NCI-H1417 (cell line): ENCODE measurements at places on chromosomes 13 and 19.

DNA sequence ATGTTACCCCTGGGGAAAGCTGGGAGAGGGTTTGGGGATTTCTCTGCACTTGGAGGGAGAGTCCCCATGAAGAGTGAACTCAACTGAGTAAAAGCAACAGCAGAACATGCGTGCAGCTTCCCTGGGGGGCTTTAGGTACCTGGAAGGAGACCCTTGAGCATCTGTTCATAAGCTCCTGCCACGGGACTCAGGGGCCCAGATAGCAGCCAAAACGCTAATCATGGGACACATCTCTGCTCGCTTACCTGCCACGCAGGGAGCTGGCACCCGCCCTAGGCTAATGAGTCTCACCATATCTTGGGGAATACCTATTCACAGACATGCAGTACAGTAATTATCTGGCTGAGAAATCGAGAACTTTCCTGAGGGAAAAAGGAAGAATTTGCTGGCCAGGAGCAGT is 33.9 kb downstream of the PDCD5 start:
- DNase-seq, result no peak

GRCh38 chr13:33109801-33110200 is 93.6 kb downstream of the KL start:
- no peak for DNase-seq

DNA sequence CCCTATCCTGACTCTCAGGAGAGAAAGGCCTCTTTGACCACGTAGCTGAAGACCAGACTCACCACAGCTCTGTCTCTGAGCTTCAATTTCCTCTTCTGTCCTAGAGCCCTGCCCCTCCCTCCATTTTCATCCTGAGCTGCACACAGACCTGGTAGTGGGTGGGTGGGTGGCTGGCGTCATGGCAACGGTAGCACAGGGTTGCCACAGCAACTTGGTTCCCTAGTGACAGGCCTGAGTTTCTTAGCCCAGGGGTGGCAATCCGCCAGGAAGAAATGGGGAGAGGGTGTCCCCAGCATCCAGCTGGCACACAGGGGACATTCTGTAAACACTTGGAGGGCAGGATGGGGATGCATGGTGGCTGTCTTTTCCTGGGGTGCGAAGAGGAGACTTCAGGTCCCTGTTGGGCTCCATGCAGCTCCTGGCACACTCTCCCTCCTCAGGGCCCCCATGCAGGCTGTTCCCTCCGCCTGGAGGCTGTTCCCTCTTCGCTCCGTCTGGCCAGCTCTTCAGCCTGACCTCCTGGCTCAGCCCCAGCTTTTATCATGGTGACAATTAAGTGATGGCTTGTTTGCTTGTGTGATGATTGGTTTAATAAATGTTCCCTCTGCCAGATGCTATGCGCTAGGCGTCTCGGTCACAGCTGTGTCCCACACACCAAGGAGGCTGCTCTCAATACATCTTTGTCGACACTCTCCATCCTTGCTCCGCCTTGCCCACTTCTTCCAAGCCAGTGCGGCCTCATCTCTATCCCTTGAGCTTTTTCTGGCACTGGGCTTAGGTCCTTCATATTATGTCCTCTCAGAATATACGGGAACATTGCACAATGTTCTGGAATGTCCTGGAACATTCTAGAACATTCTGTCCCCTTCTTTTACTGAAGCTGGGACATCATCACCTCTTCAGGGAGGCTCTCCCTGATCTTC is 7.4 kb upstream of the KLHL26 start:
- DNase-seq, result peak; percentile 20

- DNase-seq, result no peak
Measured at GRCh38 chr19:49593233-49594113, 2.5 kb downstream of the PRR12 start.

DNA sequence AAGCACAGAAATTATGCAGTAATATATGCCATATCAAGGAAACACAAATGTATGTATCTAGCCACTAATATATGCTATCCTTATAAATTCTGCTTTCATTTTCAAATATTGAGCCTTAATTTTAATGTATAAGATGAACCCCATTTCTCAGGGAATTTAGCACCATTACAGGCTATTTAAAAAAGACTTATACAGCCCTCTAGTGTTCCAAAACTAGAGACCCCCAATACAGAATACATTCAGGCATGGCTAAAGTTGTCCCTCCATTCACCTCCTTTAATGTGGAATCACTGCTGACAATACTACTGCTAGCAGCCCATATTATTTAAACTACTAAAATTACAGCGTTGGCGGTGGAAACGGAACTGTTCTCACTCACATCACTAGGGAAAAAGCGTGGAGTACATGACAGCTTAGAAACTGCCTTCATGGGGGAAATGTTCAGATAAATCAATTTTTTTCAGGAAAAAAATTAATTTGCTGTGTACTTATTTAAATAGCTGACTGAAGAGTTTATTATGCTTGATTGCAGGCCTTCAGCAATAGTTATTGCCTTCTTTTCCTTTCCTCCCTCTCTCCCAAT is 541.0 kb downstream of the PCDH9 start:
- DNase-seq, result peak; percentile 57

- DNase-seq, result no peak
Measured at GRCh38 chr13:99197117-99197651, 3.5 kb upstream of the UBAC2 start.

GRCh38 chr13:72760189-72760588 is 21.5 kb downstream of the DIS3 start:
- no peak for DNase-seq

DNA sequence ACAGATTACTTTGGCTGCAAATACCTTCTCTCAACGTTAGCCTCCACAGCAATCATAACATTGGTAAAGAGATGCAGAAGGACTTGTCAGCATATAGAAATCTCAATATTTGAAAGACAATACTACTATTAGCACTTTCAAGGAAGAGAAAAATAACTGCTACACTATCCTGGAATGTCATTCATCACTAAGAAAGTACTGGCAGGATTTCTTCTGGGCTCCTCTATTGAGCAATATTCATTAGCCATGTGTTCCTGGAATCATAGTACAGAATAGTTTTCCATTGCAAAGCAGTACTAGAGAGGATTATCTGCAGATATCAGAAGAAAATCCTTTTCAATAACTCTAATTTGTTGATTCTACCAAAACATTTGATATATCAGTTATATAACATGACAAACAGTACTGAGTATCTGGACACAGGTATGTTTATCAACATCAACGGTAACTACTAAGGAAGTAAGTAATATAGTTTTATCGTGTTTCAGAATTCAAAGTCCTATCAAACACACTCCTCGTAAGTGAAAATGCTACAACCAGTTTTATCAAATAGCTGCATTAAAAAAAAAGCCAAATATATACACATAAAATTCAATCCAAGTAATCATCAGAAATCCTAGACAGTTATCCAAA is 27.3 kb downstream of the INTS6 start:
- DNase-seq, result no peak

DNA sequence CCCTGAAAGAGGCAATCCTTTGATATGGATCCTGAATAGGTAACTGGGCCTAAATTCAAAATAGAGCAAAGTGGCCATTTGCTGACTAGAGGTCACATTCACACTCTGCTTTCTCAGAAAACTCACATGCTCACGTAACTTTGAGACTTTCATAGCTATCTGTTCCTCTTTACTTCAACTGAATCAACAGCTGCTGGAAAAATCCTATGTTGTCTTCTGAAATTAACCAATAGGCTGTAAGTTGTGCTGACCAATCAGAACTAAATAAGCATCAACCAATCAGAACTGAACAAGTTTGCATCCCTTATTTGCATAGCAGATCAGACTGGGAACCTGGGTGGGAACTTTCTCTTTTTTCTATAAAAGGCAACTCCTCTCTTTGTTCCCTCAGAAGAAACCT is 24.0 kb upstream of the TBC1D4 start:
- DNase-seq, result no peak

GRCh38 chr19:45098521-45099466 is 5.8 kb downstream of the PPP1R37 start:
- DNase-seq, result no peak

- DNase-seq, result no peak
Measured at GRCh38 chr19:12646551-12646950, 20.0 kb downstream of the MAN2B1 start.

- DNase-seq, result no peak
Measured at GRCh38 chr13:26973295-26973694, 198.3 kb downstream of the USP12 start.

DNA sequence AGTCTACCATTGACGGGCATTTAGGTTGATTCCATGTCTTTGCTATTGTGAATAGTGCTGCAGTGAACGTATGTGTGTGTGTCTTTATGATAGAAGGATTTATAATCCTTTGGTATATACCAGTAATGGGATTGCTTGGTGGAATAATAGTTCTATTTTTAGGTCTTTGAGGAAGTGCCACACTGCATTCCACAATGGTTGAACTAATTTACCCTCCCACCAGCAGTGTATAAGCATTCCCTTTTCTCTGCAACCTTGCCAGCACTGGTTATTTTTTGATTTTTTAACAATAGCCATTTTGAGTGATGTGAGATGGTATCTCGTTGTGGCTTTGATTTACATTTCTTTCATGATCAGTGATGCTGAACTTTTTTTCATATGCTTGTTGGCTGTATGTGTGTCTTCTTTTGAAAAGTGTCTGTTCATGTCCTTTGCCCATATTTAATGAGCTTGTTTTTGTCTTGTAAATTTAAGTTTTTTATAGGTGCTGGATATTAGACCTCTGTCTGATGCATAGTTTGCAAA is 37.5 kb downstream of the RFC3 start:
- no peak for DNase-seq

- peak; percentile 21 for DNase-seq
Measured at GRCh38 chr19:28213470-28214082, 999.4 kb downstream of the UQCRFS1 start.

DNA sequence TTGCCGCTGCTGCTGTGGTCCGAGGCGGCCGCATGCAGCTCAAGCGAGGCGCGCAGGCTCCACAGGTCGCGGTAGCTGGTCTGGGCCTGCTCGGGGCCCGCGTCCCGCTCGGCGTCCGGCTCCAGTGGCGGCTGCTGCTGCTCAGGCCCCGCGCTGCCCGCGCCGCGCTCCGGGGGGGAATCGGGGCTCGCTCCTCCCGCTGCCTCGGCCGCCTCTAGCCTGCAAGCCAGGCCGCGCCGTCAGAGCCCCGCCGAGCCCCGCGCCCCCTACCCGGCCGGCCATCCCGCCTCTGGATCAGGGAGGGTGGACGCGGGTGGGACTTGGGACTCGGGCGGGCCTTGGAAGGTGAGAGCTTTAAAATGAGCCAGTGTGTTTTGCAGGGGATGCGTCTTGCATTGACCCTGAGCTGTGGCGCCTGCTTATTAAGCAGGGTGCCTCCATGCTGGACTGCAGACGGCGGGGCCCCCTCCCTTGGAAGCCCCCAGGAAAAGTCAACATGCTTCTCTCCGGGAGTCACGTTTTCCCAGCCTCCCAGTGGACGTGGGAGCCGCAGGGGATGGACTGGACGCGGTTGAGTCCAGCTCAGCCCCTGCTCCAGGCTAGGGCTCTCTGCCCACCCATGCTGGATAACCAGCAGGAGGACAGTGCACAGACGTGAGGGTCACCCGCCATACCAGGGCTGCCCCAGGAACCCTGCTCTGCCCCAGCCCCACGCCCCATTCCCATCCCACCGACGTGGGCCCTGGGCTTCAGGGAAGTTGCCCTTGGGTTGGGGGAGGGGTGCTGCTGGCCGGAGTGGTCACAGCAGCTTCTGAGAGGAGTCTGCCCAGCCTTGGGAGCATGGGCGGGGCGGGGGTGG is 7.7 kb downstream of the CBARP start:
- DNase-seq, result no peak

DNA sequence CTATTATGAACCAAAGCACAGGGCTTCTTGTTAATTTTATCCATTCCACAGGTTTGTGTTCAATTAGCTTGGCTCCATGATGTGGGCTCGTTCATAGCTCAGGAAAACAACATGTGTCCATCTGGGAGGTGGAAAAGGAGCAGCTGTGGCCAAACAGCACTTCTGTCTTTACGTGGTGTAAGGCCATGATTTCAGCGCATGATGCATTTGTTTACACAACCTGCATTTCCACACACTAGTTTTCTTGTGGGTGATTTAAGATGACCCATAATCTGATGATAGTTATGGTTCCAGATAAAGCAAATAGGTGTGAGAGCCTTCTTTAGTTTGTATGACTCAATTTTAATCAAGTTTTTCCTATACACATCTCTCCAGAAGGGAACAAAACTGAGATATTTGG is 101.7 kb downstream of the TNFRSF19 start:
- DNase-seq, result no peak

GRCh38 chr13:59801107-59801880 is 362.4 kb downstream of the DIAPH3 start:
- DNase-seq, result peak; percentile 68

DNA sequence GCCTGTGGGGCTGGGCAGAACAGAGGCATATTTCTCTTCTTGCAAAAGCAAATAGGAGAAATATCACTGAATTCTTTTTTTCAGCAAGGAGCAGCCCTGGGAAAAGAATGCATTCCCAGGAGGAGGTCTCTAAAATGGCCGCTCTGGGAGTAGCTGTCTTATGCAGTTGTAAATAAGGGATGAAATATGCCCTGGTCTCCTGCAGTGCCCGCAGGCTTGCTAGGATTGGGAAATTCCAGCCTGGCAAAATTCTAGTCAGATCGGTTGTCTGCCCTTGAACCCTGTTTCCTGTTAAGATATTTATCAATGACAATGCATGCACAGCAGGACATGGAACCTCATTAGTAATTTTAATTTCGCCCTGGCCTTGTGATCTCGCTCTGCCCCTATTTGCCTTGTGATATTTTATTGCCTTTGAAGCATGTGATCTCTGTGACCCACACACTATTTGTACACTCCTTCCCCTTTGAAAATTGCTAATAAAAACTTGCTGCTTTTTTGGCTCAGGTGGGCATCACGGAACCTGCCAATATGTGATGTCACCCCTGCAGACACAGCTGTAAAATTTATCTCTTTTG is 1993.2 kb downstream of the PCDH9 start:
- no peak for DNase-seq

- no peak for DNase-seq
Measured at GRCh38 chr19:40638327-40638726, 37.2 kb downstream of the LTBP4 start.

DNA sequence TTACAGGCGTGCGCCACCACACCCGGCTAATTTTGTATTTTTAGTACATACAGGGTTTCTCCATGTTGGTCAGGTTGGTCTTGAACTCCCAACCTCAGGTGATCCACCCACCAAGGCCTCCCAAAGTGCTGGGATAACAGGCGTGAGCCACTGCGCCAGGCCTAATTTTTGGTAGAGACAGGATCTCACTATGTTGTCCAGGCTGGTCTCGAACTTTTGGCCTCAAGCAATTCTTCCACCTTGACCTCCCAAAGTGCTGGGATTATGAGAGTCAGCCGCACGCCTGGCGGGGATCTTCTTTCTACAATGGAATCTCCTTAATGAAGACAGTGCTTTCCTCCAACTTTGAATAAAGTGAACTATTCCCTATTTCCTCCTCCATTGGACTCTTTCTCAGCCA is 5.8 kb downstream of the RASIP1 start:
- DNase-seq, result no peak

GRCh38 chr13:91372911-91373310 is 25.4 kb downstream of the MIR17HG start:
- DNase-seq, result no peak
